ENCODE measurements at places on chromosomes 2 and 18. TPM values are rescaled to one million over a fixed set of nuclear protein-coding genes. Genes with fewer than 3 reads are reported as not detected.

GRCh38 chr18:58405107-58405898 lies 223.6 kb downstream of the ALPK2 start:
- no peak for DNase-seq

The TMEM198 gene
- under 0.01 TPM for total RNA-seq

The RIOK3 gene
- 144 TPM for total RNA-seq

GRCh38 chr18:40686836-40687235 lies 1268.2 kb upstream of the PIK3C3 start:
- DNase-seq, result no peak

GRCh38 chr2:42913280-42913878 lies 121.0 kb upstream of the HAAO start:
- DNase-seq, result no peak

DNA sequence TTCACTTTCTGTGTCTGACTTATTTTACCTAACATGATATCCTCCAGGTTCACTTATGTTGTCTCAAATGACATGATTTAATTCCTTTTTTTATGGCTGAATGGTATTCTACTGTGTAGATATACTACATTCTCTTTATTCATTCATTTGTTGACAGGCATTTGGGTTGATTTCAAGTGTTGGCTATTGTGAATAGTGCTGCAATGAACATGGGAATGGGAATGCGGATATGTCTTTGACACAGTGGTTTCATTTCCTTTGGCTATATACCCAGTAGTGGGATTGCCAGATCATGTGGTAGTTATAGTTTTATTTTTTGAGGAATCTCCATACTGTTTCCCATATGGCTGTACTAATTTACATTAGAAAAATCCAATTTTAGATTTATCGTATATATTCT lies 195.4 kb upstream of the KLHL14 start:
- no peak for DNase-seq

DNA sequence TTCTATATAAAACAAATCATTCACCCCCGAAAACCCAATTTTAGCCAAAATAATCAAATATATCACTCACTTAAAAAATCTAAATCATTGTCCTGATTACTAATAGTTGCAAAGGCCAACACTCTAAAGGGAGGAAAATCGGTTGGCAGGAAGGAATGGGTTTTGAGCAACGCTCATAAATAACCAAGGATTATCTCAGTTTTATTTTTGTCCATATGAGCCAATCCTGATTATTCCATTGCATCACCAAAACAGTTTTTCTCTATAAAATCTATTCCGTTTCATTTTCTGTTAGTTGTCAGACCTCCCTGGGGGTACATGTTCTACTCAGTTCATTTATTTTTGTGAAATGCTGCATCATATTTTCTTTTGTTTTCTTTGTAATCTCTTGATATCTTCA lies 174.1 kb downstream of the LRATD1 start:
- DNase-seq, result no peak

GRCh38 chr18:40272630-40273231 lies 1682.3 kb upstream of the PIK3C3 start:
- no peak for DNase-seq

GRCh38 chr2:215760557-215760956 lies 252.8 kb downstream of the MREG start:
- DNase-seq, result peak; percentile 74

The ASB1 gene
- 41.9 TPM for total RNA-seq

The OSR1 gene
- 1.7 TPM for total RNA-seq
